Prostate gland (tissue), 2 donors: ENCODE measurements at places on chromosomes 1 and 21. TPM values are rescaled to one million over a fixed set of nuclear protein-coding genes. Genes with fewer than 3 reads are reported as not detected.

- H3K4me3 ChIP-seq, result no peak overlapping the region
- H3K36me3 ChIP-seq, result no peaks in the 10 kb centered on the region
- H3K27me3 ChIP-seq, result no peaks in the 10 kb centered on the region
- no peaks in the 10 kb centered on the region for H3K4me1 ChIP-seq
Measured at GRCh38 chr1:242412921-242413320, 111.6 kb downstream of the PLD5 start.

DNA sequence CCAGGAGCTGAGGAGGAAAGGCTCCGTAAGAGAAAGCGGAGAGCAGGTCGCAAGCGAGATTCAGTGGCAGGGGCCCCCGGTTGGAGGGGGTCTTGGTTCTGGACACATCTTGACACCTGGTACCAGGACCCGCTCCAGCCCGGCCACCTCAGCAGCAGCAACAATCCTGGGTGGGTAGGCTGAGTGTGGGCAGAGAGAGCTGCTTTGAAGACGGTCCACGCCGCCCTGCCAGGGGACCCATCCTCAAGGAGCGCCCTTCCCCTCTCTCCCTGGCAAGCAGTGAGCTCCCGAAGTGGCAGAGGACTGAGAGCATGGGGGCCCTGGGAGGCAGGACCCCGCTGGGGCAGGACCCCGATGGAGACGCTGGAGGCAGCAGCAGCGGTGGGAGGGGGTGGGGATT lies 35.6 kb upstream of the LAPTM5 start:
- no peak overlapping the region for H3K4me3 ChIP-seq
- H3K4me1 ChIP-seq, result no peaks in the 10 kb centered on the region
- no peak for DNase-seq
- H3K27me3 ChIP-seq, result no peaks in the 10 kb centered on the region
- H3K36me3 ChIP-seq, result no peaks in the 10 kb centered on the region

MTARC1 gene
- 29.7 TPM for total RNA-seq

- H3K4me1 ChIP-seq, result no peaks in the 10 kb centered on the region
- no peaks in the 10 kb centered on the region for H3K27me3 ChIP-seq
- no peak for DNase-seq
- H3K4me3 ChIP-seq, result no peak overlapping the region
- no peak overlapping the region for H3K27ac ChIP-seq
Measured at GRCh38 chr1:194437135-194437534, 1250.7 kb upstream of the B3GALT2 start.

GRCh38 chr1:96887501-96887900 lies 165.9 kb downstream of the PTBP2 start:
- no peak overlapping the region for H3K4me3 ChIP-seq
- H3K36me3 ChIP-seq, result no peaks in the 10 kb centered on the region
- no peaks in the 10 kb centered on the region for H3K27me3 ChIP-seq
- H3K27ac ChIP-seq, result no peak overlapping the region
- H3K4me1 ChIP-seq, result no peaks in the 10 kb centered on the region
- no peak for DNase-seq

GRCh38 chr1:208858738-208859137 lies 614.6 kb upstream of the PLXNA2 start:
- no peak for DNase-seq
- no peak overlapping the region for H3K27ac ChIP-seq
- no peaks in the 10 kb centered on the region for H3K27me3 ChIP-seq
- H3K36me3 ChIP-seq, result no peaks in the 10 kb centered on the region

CBS gene
- total RNA-seq, result 48.9 TPM

GRCh38 chr1:169931795-169932231 lies 38.1 kb upstream of the SCYL3 start:
- no peaks in the 10 kb centered on the region for H3K4me1 ChIP-seq
- no peak overlapping the region for H3K4me3 ChIP-seq
- no peaks in the 10 kb centered on the region for H3K27me3 ChIP-seq
- DNase-seq, result no peak
- no peak overlapping the region for H3K27ac ChIP-seq

SLC2A1 gene
- 83.9 TPM for total RNA-seq
